ENCODE measurements at places on chromosomes 12 and 14.
A peak's percentile ranks its signal among the peaks of the same experiment; 100 is the strongest.

DNA sequence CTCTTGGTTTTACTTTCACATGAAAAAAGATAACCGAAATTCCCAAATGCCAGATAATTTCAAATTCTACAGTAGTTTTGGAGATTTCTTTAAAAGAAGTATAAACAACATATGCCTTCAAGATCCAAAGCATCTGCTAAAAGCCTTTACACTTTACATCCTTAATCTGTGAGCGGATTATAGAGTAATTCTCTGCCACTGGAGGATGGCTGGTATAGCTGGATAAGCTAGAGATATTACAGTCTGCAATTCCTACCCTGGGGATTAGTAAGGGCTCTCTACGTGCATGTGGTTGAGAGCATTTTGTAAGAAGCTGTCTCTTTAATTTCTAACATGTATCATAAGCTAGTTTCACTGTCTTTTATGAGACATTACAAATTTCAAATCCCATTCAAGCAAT lies 240.3 kb upstream of the HMGA2 start:
- DNase-seq, result no peak

DNA sequence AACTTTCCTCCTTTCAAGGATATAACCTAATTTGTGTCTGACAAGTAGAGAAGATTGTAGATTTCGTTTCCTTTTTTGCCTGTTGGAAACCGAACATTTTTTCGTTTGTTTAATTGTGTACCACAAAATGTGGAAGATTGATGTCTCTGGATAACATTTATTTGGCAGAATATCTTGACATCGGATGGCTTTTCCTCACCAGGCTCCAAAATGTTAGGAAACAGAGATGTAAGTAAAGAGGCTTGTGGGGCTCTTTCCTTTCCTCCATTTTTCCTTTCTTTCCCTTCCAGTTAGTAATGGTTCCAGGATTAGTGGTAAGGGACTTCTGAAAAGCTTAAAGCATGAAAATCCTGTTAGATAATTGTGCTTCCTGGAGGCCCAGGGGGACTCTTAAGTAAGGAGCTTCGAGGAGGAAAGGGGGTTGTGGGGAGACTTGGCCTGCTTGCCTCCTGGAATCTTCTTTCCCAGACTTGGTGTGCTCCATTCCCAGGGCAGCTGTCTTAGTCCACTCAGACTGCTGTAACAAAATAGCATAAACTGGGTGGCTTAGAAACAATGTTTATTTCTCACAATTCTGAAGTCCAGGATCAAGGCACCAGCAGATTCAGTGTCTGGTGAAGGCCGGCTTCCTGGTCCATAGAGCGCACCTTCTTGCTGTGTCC lies 243.1 kb upstream of the PWP1 start:
- DNase-seq, result no peak

DNA sequence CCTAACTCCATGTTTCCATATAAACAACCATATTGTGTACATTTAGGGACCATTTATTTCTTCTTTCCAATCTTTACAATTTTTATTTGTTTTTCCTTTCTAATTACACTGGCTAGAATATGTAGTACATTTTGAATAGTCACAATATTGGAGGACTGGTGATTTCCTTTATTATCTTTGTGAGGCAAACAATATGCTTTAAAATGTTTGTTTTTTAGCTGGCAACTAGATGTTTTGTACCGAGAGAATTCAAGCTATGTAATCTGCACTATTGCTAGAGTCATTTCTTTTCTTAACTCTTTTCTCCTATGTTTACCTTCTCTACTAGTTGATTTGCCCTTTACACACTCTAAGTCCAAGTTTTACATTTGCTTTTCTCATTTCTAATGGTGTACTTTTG lies 13.3 kb upstream of the NTN4 start:
- DNase-seq, result no peak

GRCh38 chr12:29155079-29155478 lies 6.0 kb downstream of the FAR2 start:
- DNase-seq, result peak; percentile 85

GRCh38 chr12:66984962-66985361 lies 284.2 kb upstream of the CAND1 start:
- no peak for DNase-seq

DNA sequence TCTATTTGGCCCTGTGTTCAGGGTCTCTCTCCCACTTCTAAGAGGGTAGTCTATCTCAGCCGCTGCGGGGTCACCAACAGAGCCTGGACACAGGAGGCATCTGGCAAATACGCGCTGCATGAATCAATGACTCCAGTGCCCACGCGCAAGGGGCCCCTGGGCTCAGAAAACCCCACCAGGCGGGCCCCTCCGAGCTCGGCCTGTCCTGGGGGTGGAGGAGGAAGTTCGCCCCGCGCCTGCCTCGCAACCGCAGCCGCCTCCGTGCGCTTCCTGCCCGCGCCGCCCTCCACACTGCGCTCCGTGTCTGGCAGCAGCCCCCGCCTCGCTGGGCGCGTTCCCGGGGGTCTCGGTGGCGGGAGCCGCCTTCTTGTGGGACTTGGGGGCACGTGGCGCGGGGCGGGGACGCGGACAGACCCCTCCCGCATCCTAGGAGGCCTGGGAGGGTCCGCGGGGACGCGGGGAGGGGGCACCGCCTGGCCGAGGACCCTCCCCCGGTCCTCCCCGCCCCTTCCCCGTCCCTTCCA lies 811 bp upstream of the FBRSL1 start:
- DNase-seq, result no peak

DNA sequence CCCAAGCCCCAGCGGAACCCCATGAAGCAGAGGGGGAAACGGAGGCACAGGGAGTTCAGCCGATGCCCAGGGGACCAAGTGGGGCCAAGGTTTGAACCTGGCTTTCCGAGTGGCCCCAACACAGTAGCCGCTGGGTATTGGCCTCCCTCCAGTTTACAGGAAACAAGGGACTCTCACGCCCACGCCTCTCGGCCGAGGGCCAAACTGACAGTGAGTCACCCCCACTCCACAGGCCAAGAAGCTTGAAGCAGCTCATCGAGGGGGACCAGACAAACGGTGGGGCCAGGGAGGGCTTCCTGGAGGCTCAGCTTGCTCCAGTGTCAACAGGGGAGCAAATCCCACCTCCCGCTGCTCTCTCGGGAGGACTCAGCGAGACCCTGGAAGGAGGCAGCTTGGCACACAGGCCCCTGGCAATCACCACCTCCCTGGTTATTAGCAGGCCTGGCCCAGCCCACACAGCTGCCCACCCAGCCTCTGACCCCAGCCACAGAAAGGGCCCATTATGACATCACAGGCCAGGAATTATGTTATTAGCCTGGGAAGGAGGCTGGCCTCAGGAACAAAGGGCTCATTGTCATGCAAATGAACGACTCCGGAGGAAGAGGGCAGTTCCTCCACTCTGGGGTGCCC lies 54.6 kb downstream of the NCOR2 start:
- peak; percentile 70 for DNase-seq

DNA sequence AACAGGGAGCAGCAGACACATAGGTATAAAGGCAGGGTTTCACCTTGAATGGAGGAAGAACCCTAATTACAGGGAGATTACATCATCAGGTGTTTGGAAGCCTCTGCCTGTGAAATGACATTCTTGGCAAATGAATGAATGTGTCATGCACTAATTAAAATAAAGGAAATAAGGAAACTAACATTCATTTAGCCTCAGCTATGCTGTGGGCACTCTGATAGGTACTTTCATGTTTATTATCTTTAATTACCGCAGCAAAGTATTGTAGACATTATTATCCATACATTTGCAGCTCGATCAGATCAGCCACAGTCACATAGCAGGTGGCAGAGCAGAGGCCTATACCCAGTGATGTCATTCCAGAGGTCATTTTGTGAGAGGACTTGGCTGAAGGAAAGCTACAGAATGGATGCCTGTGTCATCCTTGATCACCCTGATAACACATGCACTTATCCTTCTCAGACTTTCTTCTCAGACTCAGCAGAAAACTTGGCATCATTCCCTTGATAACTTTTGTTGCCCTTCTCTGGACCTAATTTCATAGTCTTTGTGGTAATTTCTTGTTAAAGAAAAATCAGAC lies 18.4 kb downstream of the ZNF664 start:
- no peak for DNase-seq

DNA sequence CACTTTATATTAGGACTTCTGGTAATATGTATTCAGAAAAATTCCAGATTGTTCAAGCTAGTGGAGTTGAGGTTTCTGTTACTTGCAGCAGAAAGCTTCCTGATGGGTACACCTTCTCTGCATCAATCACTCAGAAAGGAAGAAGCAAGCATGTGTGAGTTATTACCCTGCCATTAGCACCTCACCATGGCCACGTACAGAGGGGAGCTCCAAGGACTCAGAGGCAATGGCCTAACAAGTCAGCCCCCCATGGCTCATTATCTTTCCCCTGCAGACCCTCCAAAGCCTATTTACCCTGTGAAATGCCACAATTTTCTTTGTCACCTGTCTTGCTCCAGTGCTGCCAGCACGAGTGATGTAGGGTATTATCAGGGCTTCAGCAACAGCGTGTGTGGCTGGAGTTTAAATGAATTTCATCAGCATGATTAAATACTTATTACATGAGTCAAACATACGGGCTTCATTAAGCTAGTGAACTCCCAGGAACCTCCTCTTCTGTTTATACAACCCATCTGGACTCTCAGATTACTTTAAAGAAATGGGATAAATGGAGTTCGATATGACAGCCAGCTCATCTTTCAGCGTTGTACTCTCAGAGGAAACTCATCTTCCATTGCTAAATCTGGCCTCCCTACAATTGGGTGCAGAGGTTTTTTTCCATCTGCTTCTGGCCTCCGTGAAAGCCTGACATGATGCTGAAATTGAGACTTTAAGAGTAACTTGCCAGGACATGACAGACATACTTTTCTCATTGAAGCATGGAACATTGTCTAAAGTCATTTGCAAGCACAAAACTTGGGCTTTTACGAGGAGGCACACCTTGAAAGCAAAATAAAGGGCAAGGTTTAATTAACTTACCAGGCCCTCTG lies 135.9 kb downstream of the TMEM30B start:
- DNase-seq, result peak; percentile 41

DNA sequence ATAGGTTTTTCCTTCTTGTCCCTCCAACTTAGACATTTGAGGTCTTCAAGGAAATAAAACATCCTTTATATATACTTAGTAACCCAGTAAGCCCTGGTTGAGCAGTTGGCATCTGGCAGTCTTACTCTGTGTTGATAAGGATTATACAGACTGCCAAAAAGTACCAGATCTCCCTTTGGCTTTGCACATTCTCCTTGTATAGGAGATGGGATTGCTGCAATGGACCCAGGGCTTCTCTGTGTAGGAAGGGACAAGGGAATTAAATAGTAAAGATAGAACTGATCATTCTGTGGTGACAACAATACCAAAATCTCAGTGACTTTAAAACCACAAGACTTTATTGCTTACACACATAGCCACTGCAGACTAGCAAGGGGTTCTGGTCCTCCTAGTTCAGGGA lies 180.1 kb upstream of the CCDC196 start:
- DNase-seq, result no peak

GRCh38 chr14:74892745-74893144 lies 11.0 kb downstream of the DLST start:
- DNase-seq, result no peak

GRCh38 chr12:3961591-3961990 lies 88.4 kb upstream of the PARP11 start:
- DNase-seq, result no peak

GRCh38 chr14:25485381-25485780 lies 435.4 kb upstream of the STXBP6 start:
- DNase-seq, result no peak

DNA sequence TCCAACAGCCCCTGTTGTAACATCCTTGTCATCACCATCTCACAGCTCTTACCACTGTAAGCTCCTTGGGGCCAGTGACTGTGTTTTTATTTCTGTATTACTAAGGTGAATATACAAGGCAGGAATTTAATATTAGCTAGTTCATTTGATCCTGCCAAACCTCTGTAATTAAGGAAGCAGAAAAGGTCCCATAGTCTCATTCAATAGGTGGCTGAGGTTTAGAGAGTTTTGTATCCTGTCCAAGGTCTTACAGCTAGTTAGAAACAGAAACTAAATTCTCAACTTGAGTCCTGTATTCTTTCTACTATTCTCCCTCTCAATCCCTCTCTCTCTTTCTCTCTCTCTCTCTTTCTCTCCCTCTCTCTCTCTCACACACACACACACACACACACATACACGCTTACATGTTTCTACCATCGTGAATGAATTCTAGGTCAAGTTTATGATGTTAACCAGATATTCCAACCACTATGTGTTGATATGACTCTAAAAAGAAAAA lies 543 bp upstream of the GLIPR1 start:
- DNase-seq, result no peak

GRCh38 chr12:105862163-105862821 lies 276.5 kb downstream of the NUAK1 start:
- no peak for DNase-seq

- DNase-seq, result no peak
Measured at GRCh38 chr12:40643506-40643905, 48.7 kb upstream of the CNTN1 start.

DNA sequence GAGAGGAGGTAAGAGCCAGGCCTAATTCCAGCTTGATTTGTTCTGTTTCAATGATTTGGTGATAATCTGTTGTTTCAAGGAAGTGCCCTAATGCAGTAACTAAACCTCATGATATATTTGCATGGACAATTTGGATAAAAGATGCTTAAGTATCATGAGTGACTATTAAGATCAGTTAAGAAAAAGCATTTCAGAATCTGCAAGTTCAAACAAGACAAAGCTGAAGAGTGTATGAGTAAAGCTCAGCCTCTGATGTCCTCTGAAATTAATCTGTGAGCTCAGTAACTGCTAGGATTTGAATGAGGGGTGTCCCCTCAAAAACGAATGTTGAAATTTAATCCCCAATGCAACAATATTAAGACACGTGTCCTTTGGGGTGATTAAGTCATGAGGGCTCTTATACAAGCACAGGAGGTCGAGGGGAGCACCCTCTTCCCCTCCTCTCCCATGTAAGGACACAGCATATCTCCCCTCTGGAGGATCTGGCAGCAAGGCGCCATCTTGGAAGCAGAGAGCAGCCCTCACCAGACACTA lies 949.2 kb downstream of the GALC start:
- DNase-seq, result no peak

DNA sequence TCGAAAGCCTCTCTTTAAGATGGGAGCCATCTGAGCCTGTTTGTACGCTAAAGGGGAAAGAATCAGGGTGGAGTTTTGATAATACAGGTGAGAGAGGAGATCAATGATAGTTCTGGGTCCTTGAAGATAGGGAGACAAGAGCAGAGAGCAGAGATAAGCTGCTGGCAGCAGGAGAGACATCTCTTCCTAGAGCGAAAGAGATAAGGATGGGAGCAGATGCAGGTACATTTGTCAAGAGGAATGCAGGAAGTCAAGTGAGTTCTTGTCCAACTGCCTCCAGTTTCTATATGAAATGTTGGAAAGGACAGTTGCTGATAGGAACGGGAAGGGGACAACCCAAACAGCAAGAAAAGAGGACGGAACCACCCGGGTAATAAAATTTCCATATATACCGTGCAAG lies 24.7 kb upstream of the HIF1A start:
- DNase-seq, result no peak

DNA sequence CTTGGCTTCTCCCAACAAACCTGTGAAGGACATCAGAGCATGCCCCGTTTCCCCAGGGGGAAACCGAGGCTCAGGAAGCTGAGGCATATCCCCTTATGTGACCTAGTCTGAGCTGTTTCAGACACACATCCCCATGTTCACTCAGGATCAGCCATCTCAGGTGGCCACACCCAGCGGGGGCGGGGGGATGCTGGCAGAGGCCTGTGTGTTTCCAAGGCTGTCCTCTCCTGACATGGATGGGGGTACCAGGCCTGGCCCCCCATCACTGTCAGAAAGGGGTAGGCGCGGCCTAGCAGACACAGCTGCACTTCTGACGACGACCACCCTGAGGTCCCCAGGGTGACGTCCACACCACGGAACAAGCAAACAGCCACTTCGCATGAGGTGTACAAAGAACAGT lies 22.1 kb downstream of the CCDC85C start:
- DNase-seq, result no peak

- DNase-seq, result no peak
Measured at GRCh38 chr12:94429633-94430032, 30.0 kb downstream of the CEP83 start.

- peak; percentile 23 for DNase-seq
Measured at GRCh38 chr12:107917912-107918800, 143.7 kb downstream of the ASCL4 start.
